Suprapubic skin (tissue), 4 donors: ENCODE measurements at places on chromosomes 5 and 9.

DNA sequence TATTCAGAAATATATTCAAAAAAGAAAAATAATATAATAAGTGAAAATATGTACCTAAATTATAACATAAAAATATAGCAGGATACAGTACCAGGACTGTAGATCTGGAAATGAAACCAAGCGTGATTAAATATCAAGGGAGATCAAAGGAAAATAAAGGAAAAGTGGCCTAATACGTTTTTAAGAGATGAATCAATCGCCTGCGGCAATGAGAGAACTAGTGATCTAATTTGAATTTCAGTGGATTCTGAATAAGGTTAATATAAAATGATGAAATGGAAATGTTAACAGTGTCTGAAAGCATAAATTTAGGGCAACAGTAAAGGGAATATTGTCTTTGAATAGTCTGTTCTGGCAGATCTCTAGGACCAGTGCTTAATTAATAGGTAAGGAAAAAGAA is 1761.9 kb upstream of the ACO1 start:
- no peak for DNase-seq

DNA sequence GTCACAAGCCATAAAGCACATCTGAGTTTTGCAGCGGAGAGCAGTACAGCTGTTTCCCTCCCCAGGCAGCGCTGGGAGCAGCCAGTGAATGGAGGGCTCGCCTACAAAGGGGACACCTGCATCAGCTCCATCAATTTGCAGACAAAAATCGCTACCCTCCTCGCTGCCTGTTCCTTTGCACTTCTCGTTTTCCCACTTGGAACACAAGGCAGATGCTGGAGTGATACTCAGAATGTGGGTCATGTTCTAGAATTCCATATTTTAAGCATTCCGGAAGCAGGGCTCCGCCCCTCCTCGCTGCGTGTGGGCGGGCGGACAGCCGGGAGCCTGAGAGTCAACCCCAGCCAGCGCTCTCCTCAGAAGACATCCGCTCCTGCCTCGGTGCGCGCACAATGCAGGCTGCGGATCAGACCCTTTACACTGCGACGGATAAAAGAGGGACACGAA is 92.1 kb downstream of the LMNB1 start:
- DNase-seq, result no peak

DNA sequence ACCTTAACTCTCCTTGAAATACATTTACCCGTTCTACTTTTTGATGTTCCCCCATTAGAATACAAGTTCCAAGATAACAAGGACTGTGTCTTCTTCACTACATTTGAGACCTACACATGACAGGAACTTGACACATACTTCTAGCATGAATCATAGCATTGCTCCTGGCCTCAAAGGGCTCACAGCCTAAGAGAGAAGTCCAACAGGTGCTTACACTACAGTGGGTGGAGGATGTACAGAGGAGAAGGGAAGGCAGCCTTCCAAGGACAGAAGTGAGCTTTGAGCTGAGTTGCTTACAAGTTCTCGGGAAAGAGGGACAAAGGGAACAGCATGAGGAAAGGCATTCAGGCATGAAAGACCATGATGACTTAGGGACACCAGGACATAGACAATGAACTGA is 56.9 kb upstream of the MSX2 start:
- no peak for DNase-seq

DNA sequence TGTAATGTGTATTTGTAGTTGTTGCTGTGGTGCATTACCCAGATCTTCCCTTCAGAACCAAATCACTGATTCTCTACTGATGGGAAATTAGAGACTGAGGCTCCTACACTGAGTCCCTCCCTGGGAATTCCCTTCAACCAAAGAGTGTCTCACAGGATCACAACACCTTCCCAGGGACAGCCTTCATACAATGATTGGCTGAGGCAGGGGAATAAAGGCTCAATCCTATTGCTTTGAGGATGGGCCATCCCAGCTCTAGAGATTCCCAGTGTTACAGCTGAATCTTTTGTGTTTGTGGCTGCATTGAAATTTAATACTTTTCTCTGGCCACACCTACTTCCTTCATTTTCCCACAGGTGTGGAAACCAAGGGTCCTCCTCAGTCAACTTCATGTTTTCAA is 96.4 kb upstream of the ELL2 start:
- DNase-seq, result no peak

DNA sequence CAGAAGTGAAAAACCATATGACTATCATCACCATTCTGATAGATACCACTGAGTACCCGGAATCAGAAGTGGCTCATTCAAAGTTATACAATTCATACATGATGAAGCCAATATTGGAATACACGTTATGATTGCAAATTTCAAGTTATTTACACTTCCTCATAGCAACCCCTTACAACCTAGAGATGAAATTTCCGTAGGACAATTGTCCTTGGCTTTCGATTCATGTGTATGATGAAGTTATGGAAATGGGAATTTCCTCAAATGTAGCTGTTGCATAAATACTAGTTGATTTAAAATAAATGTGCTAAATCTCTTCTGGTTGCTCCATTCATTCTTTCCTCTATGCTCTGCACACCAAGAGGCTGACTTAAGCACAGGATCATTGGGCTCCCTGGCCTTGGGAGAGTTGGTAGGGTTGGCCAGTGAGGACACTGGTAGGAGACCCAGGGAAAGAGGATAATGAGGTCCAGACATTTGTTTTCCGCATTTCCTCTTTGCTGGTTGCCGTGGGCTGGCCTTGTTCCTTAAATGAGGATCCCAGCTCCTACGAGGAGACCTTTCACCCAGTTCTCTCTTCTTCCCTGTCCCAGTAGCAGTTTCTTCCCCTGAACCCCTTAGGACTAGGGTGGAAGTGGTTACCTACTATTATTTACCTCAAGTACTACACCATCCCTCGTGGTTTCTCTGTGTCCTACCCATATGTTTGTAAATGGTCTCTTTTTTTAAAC is 90.3 kb downstream of the ZNF474 start:
- no peak for DNase-seq

GRCh38 chr5:56557198-56557597 is 258.2 kb upstream of the MAP3K1 start:
- no peak for DNase-seq

- no peak for DNase-seq
These were observed at the start of gene TMEM232 for GRCh38 chr5:110726249-110727024. TMEM232 (minus strand) TSS chr5:110726671; CDS start chr5:110667352, 59,319 bp downstream.

GRCh38 chr5:98940581-98940980 is 11.8 kb upstream of the CHD1 start:
- no peak for DNase-seq

DNA sequence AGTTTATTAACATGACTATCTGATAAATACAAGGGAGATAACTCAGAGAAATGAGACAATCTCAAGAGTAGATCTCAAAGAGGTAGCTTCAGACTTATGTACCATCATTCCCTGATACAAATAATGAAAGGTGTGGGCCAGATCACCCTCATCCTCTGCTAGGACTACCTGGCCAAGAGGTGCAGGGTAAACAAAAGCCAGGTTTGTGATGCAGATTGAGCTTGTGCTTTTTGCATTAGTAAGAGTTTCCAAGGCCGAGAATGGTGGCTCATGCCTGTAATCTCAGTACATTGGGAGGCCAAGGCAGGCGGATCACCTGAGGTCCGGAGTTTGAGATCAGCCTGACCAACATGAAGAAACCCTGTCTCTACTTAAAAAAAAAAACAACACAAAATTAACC is 8.9 kb upstream of the SPIN1 start:
- DNase-seq, result no peak

- no peak for DNase-seq
These were observed 38.7 kb downstream of the NKX2-5 start for GRCh38 chr5:173196133-173196952.

- DNase-seq, result no peak
These were observed 202.9 kb downstream of the EPB41L4A start for GRCh38 chr5:112216140-112216539.

GRCh38 chr9:91445135-91445534 is 21.5 kb upstream of the NFIL3 start:
- no peak for DNase-seq

- DNase-seq, result no peak
These were observed 142.7 kb downstream of the PRKACG start for GRCh38 chr9:68871236-68871635.

DNA sequence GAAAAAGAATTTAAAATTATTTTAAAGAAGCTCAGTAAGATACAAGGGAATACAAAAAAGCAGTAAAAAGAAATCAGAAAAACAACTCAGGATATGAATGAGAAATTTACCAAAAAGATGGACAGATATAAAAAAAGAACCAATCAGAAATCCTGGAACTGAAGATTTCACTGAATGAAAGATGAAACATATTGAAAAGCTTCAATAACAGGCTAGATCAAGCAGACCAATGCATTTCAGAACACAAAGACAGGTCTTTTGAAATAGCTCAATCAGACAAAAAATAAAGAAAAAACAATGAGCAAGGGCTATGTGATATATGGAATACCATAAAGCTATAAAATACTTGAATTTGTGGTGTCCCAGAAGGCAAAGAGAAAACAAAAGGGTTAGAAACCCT is 322.6 kb upstream of the POU5F2 start:
- DNase-seq, result no peak

GRCh38 chr9:111886983-111887718 is 9.5 kb upstream of the UGCG start:
- DNase-seq, result no peak

GRCh38 chr5:171307789-171308452 is 1.1 kb upstream of the TLX3 start:
- no peak for DNase-seq

- no peak for DNase-seq
These were observed 92.1 kb upstream of the PHYKPL start for GRCh38 chr5:178324481-178325310.

- DNase-seq, result no peak
These were observed 146.9 kb upstream of the SLC1A3 start for GRCh38 chr5:36459176-36460135.

- no peak for DNase-seq
These were observed 63.0 kb downstream of the NR6A1 start for GRCh38 chr9:124708074-124708473.

DNA sequence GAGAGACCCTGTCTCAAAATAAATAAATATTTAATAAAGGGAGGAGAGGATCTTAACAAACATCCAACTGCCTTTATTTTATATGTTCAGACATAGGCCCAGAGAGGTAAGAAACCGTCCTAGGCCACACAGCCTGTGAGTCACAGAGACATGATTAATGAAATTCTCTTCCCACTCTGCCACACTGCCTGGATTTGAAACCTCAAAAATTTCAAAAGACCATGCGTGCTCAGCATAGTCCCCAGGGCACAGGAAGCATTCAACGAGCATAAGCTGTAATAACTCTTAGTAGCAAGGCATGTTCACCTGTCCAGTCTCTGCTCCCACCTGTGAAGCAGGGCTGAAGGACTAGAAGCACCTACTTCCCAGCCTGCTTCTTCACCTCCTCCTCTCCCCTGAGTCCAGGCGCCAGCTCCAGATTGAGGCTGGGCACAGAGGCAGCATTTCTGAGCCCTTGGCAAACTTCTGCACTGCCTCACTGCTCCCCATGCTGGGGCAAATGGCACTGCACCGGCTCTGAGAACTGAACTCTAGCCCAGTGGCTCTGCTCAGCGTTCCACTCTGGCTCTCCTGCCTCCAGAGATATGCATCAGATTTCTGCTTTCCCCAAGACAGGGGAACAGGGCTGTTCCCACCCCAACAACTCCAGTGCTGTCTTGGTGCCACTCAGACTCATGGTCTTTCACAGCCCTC is 1.1 kb downstream of the FAT2 start:
- DNase-seq, result no peak

DNA sequence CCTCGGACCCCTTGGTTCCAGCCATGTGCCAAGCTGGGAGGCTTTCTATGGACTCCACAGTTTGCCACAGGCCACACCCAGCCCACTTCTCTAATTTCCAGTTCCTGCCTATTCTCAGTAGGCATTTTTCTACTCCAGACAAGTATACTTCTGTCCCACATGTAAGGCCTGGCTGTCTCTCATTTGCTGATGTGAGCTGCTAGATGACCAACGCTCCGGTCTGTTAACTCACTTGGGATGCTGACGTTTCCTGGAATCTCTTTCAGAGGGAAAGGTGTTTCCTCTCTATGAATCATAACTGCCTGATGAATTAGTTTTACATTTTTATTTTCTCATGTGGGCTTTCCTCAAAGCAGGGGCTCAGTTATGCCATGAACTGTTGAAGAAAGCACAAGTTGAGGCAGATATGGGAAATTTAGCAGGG is 36.3 kb downstream of the ERGIC1 start:
- DNase-seq, result no peak

DNA sequence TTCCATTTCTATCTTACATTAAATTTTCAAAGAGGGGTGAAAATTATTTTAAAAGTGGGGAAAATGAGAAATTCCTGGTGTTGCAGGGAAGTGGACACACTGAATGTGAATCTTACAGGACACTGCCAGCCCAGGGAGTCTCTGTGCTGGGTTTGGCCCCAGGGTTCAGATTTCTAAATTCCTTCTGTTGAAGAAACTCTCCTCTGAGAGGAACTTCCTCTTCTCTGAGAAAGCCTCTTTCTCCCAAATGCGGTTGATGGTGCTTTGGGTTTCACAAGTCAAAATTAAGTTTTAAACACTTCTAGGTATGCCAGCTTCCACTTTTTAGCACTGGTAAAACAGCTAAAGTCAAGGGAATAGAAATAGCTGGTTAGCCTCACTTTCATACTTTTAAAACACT is 317.9 kb upstream of the ITGA1 start:
- DNase-seq, result no peak

DNA sequence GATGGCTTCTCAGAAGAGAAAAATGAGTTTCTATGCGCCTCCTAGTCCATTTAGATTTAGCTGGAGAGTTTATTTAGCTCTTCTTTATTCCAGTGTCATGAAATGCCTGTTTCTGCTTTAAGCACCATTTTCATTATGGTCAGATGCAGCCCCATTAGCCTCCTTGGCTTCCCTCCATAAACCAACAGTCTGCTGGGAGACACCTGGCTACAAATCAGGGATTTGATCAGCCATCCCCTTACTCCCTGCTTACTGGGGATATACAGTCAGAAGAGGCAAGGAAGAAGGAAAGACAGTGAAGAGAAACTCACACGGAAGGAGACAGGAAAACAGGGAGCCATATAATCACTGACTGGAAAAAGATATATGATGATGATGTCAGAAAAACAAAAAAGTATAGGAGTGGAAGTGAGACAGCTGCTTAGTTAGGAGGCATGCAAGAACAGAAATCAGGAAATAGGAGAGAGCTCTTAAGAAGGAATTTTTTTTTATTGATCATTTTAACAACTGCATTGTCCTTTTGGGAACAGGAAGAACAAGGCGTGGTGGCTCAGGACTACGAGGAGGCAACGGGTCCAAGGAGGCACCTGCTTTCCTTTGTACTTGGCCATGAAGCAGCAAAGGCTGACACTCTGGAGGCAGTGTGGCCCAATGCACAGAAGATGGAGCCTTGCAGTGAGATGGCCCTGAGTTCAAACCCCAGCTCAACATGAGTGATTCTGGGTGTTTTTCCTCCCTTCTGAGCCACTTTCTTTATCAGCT is 56.1 kb downstream of the MED27 start:
- DNase-seq, result no peak

GRCh38 chr5:544675-545355 is 20.6 kb upstream of the SLC9A3 start:
- DNase-seq, result no peak

DNA sequence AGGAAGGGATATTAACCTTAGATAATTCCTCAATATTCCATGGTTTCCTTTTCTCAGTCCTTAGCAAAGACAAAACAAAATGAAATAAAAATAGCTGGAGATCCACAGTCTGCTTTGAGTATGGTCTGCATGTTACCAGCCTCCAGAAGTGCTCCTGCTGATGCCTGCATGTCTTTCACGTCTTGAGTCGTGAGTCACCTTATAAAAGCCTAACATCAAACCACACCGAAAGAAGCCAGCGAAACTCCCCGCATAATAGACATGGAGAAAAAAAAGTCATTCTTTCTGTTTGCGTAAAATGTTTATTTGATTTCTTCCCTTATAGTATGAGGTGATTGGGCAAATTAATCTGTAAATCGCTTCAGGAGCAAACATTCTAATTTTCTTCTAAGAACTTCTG is 380.5 kb downstream of the SLCO4C1 start:
- DNase-seq, result no peak
